ENCODE measurements at places on chromosomes 11 and 22.
A peak's percentile ranks its signal among the peaks of the same experiment; 100 is the strongest.

DNA sequence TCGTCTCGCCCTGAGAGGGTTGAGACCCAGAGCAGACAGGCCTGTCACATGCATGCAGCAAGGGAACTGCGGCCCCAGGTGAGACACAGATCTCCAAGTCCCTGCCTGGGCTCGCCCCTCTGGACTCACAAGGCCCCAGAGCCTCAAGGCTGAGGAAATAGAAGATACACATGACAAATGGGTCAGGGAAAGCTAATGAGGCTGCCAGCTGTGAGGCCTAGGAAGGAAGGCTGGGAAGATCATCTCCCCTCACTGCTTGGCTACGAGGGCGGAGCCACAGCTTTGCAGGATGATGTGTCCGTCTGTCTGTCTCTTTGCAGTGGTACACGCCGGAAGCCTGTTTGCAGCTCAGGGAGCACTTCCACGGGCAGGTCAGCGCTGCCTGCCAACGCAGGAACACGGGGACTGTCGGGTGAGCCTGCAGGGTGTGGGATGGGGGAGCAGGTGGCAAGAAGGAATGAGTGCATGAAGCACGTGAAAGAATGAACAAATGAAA is 4.5 kb downstream of the RAB36 start:
- no peak for DNase-seq

DNA sequence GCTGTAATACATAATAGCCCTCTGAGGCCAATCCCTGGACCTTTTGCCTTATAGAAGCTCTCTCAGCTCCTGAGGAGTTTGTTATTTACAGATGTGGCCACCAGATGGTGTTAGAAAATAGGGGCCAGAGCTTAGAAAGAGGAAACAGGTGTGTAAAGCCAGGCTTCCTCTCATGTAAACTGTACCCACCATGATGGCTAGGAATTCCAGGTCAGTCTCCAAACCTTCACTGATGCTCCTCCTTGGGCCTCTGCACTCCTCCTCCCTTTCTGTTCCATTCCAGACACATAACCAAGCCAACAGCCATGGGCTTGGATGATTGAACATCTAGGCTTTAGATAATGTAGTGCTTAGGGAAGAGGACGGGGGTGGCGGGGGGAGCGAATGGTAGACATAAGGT is 39.7 kb downstream of the USP35 start:
- DNase-seq: peak; percentile 73

DNA sequence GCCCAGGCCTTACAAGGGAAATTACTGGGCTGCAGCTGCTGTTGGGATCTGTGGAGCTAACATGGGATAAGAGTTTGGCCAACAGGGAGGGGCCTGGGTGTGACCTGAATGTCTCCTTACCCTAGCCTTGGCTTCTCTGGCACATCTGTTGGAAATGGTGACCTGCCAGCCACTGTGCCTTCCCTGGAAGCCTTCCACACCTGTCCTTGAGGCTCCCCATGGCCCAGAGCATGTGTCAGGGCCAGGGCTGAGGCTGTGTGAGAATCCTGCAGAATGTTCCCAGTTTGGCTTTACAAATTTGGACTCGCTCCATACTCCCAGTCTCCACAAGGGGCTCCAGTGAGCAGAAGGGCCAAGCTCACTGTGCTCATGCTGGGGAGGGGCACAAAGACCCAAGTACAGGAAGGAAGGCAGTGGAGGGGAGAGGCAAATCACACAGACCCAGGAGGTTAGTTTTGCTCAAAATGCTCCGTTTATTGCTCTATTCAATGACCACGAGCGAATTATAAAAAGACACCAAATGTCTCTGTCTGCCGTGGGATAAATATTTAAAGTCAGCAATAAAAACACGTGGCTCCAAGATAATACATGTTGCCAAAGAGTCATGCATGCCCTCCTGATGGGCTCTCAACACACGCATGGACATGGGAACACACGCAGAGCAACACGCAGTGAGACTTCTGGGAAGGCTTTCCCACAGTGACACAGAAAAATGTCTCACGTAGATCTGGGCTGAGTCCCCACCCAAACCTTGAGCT is 1.7 kb upstream of the IGSF22 start:
- DNase-seq: peak; percentile 89

- no peak for DNase-seq
Measured at GRCh38 chr11:107953446-107953845, 25.2 kb downstream of the RAB39A start.

DNA sequence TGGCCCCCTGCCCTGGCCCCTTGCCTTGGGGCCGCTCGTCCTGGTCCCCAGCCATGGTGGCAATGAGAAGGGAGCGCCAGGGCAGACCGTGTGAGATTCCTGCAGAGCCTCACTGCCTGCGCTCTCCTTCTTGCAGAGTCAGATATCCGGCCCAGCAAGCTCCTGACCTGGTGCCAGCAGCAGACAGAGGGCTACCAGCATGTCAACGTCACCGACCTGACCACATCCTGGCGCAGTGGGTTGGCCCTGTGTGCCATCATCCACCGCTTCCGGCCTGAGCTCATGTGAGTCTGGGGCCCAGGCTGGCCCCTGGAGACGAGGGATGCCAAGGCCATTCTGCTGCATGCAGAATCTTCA is 114.1 kb downstream of the MICAL2 start:
- DNase-seq: peak; percentile 97

Data from myocyte (in vitro differentiated cells).